ENCODE measurements at places on chromosomes 12 and 14.

DNA sequence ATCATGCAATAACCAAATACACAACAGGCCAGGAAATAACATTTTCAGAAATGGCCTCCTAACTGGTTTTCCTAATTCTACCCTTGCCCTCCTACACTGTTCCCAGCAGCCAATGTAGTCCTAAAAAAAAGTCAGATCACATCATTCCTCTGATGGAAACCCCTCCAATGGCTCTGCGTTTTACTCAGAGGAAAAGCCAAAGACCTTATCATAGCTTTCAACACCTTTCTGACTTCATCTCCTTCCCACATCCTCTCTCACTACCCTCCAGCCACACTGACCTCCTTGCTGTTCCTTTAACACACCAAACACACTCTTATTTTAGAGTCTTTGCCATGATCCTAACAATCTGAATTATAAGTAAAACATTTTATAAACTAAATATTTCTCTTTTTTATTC lies 1.1 kb downstream of the MED6 start:
- no peak for DNase-seq

DNA sequence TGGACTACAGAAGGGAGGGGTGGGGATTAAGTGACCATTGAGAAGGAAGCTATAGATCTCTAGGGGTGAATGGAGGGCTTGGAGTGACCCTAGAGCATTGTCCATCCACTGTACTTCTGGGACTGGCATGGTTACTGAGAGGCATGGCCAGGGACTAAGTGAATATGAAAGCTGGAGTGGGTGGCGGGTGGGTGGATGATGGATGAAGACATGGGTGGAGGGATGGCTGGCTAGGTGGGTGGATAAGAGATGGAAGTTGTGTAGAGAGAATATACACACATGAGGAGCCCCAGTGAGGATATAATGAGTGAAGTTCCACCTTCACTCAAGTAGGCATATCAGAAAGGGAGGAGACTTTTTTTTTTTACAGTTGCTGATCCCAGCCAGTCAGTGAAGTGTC lies 65.5 kb upstream of the NRXN3 start:
- DNase-seq = no peak

DNA sequence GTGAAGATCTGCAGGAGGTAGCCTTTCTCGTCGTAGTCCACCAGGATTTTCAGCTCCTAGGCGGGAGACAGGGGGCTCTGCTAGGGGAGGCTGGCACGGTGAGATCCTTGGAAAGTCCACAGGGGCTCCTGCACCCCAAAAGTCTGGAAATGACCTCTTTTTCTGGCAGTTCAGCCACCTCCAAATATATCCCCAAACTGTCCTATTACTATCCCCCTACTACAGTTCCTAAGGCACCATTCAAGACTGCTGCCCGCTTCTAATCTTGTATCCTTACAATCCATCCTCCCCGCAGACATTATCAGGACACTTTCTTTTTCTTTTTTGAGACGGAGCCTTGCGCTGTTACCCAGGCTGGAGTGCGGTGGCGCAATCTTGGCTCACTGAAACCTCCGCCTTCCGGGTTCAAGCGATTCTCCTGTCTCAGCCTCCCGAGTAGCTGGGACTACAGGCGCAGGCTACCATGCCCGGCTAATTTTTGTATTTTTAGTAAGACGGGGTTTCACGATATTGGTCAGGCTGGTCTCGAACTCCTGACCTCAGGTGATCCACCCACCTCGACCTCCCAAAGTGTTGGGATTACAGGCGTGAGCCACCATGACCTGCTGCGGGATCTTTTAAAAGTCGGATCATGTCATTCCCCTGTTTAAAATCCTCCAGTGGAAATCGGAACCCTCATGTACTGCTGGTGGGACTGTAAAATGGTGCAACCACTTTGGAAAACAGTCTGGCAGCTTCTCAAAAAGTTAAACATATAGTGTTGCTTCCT lies 18.5 kb downstream of the HPD start:
- DNase-seq = no peak

DNA sequence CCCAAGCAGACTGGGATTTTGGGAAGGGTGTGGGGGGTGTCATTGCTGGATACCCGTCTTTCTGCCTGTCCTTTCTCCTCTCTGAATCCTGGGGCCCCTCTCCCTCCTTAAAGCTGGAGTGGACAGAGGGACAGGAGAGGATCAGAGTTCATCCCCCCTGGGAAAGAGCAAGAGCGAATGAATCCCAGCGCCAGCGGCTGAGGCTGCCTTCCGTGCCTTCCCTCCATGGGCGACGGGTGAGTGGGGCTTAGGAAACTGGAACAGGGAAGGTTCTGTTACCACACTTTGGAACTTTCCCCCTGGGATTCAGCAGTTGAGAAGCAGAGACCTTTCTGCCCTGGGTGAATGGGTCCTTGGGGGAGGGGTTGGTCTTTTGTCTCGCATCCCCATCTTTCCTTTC lies 16.2 kb upstream of the RIN3 start:
- no peak for DNase-seq

GRCh38 chr14:102813691-102814090 lies 36.4 kb downstream of the TRAF3 start:
- DNase-seq = no peak

DNA sequence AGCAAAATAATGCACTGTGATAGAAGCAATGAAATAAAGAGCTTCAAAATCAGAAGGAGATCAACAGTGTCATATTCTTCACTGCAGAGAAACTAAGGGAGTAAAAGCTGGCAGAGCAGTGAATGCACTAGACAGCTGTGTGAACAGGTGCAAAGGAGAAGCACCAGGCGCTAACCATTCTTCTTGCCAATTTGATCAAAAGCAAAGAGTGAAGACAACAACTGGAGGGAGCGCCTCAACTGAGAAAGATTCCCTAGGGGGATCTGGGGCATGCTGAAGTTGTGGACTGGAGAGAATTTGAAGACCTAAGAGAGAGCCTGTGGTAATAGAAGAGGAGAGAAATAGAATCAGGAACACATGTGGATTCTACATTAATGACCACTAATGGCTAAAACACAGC lies 50.4 kb upstream of the OVCH1 start:
- DNase-seq = no peak

DNA sequence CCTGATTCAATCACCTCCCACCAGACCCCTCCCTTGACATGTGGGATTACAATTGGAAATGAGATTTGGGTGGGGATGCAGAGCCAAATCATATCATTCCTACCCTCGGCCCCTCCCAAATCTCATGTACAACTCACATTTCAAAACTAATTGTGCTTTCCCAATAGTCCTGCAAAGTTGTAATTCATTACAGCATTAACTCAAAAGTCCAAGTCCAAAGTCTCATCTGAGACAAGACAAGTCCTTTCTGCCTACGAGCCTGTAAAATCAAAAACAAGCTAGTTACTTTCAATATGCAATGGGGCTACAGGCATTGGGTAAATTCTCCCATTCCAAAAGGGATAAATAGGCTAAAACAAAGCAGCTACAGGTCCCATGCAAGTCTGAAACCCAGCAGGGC lies 634.6 kb downstream of the SLC6A15 start:
- DNase-seq = no peak

DNA sequence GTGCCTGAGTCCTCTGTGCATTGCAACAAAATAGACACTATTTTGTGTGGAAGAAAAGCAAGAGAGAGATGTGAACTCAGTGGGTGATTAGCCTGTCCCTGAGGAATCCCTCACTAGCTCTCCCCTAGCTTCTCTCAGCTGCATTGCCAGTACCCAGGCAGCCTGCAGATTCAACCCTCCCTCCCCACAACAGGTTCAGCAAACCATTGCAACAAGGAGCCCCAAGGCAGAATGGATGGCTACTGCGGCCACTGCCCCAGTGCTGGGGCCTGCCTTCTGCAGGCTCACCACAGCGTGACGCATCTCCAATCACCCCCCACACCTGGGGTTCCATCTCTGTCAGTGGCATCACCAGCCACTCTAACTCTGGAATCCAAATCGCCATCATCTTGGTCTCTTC lies 2.3 kb downstream of the CRACR2A start:
- DNase-seq = no peak

DNA sequence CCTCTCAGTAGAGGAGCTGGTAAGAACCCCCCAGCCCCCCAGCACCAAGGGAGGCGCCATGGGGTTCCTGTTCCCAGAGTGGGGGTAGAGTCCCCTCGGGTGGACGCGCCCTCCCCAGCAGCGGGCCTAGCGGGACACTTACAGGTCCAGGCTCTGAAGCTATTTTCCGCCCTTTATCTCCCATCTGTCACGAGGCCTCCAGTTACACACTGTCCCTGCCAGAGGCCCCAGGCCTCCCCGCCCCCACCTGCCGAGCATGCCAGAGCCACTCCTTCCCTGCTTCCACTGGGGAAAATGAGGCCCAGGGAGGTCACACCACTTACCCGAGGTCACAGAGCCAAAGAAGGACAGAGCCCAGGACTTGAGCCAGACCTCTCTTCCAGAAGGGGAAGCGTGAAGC lies 3.1 kb downstream of the C14orf180 start:
- DNase-seq = no peak

DNA sequence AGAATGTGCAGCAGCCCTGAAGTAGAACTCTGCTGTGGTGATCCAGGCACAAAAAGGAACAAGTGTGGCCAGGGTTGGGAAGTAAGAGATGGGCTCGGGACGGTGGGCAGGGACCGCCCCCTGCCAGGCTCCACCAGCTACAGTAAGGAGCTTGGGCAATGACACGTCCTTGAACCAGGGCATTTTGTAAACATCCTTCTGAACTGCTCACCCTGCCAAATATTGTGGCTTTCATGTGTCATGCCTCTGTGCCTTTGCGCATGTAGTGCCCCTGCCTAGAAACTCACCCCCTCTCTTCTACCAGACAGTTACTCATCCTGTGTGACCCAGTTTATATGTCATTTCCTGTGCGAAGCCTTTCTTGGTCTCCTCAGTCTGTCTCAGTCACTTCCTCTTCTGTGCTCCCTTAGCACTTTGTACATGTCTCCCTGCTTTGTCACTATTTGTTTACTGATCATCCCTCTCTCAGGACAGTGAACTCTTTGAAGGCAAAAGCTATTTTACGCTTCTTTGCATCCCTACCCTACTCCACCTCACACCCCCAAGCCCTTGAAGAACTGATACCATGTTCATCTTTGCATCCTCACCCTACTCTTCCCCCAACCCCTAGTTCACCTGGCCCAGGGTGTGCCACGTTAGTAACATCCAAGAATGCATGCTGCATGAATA lies 108.9 kb upstream of the PLEKHG7 start:
- peak; percentile 75 for DNase-seq

- no peak for DNase-seq
These were observed 151.0 kb downstream of the TPH2 start for GRCh38 chr12:72089678-72090077.

Data from Caki2 (cell line).